ENCODE measurements at places on chromosomes 2 and 18.

- no peak for DNase-seq
Measured at GRCh38 chr2:101361121-101361520, 26.2 kb downstream of the CREG2 start.

DNA sequence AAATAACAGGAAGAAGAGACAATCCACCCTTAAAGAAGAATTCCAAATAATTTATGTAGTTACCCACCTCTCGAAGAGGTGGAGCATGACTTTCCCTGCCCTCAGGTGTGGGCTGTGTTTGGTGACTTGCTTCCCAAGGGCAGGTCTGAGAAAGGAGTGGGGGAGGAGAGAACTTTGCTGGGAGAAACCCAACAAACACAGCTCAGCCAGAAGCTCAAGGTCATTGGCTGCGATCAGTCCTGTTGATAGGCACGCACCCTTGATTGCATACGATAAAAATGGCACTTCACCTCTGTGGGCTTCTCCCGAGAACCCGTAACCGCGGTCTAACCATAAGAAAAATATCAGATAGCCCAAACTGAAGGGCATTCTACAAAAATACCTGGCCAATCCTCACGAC, 157.5 kb upstream of the ID2 start:
- DNase-seq, result no peak

GRCh38 chr2:101267671-101268656, 15.3 kb downstream of the CNOT11 start:
- DNase-seq, result no peak

GRCh38 chr2:96107708-96108065, 8.7 kb downstream of the ADRA2B start:
- no peak for DNase-seq

GRCh38 chr2:221969087-221969829, 329.5 kb downstream of the PAX3 start:
- no peak for DNase-seq

DNA sequence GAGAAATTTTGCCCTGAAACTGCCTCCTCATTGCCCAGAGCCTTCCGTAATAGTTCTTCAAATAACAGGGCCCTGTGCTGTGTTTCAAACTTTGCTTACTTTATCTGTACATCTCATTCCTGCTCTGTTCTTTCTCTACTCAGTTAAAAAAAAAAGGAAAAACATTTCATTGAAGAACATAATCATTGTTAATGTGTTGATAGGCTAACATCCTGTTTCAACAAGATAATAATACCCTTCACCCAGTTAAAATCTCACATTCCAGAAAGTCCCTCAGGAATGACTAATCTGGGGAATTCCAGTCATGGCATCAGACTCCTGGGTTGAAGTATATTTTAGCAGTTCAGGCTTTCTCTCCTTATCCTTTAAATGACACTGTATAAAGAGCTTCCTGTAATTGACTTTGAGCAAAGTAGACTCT, 45.6 kb upstream of the ITGAV start:
- DNase-seq, result no peak

DNA sequence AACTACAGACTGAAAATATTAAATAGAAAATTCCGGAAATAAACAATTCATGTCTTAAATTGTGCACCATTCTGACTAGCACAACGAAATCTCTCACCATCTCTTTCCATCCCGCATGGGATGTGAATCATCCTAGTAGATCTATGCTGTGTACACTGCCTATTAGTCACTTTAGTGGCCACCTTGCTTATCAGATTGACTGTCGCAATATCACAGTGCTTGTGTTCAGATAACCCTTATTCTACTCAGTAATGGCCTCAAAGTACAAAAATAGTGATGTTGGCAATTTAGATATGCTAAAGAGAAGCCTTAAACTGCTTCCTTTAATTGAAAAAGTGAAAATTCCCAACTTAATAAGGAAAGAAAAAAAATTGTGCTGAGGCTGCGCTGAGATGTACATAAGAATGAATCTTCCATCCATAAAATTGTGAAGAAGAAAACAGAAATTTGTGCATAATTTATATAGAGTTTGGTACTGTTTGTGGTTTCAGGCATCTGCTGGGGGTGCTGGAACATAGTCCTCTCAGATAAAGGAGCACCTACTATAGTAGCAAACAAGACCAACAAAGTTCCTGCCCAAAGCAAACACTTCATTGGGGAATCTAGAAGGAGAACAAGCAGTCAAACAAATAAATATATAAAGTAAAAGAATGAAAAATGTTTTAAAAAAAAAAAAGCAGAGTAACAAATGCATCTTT, 12.0 kb downstream of the PSMD1 start:
- no peak for DNase-seq

DNA sequence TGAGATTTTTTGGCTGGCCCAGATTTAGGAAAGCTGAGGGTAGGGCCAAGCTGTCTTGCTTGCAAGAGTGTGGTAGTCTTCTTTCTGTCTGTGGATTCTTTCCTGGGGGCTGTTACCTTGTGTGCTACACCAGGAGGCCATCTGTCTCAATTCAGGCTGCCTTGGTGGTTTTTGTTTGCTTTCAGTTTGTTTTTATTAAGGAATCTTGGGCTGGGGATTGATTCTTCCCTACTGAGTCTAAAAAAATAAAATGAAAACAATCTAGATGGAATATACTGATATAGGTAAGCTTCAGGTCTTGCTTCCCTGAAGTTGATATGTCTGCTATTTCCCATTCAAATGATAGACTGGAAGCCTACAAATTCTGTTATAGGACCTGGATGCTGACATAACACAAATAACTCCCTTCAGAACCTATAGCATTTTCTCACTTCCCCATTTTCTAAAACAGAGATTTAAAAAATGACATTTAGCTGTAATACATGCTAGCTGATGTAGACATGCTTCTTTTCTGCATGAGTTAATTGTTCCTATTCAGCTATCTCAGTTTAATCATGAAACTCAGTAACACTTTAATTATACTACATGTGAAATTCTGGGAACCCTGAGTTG, 5.3 kb downstream of the LHCGR start:
- no peak for DNase-seq

Measured in hematopoietic multipotent progenitor cell treated with erythropoietin and hydrocortisone succinate and interleukin-3 and kit ligand, for 17 days (in vitro differentiated cells).